ENCODE measurements at places on chromosomes 5 and 9. TPM values are rescaled to one million over a fixed set of nuclear protein-coding genes. Genes with fewer than 3 reads are reported as not detected.
A peak's percentile ranks its signal among the peaks of the same experiment; 100 is the strongest.

The DEPDC1B gene
- 29.1 TPM for total RNA-seq

The FGF10 gene
- 1.5 TPM for total RNA-seq

The GOLGA1 gene
- total RNA-seq = 22.6 TPM

The TSLP gene
- not detected for total RNA-seq

The ELAVL2 gene
- total RNA-seq = 11.6 TPM

The RASEF gene
- 10.0 TPM for total RNA-seq

The CFAP90 gene
- 5.3 TPM for total RNA-seq

DNA sequence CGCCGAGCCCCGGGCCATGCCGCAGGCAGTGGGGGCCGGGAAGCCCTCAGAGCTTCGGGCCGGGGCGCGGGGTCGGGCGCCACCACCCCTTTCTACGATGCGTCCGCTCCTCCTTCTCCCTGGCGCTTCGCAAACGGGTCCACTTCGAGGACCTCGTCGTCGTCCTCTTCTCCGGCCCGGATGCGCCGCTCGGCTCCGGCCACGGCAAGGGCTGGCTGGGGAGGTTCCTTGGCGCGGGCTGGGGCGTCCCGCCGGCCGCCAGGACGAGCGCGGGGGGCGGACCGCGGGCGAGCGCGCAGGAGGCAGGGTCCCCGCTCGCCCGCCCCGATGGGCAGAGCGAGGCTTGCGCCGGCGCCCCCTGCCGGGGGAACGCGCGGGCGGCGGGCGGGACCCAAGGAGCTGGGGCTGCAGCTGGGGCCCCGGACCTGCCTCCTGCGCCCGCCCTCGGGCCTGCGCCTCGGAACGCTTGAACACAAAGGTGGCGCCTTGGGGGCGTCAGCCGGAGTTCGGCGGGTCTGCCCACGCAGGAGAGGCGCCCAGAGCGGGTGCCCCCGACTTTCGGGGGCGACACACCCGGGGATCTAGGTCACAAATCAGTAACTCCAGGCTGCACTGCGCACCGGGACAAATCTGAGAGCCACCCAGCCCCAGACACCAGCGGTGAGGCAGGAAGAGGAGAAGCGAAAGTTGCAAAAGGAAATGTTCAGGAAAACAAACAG, at the start of gene ROR2:
Gene ROR2, minus strand, starts transcription at position 283 of the 719 bp plus-strand sequence.
- H3K4me3 ChIP-seq = peak within 1 kb of the TSS; percentile 88
- peaks cover 45% of the 10 kb centered on the region for H3K27me3 ChIP-seq
- DNase-seq = peak; percentile 93
- peak within 1 kb of the TSS; percentile 75 for H3K27ac ChIP-seq
- peaks cover 40% of the 10 kb centered on the region for H3K4me1 ChIP-seq
- no peaks in the 10 kb centered on the region for H3K36me3 ChIP-seq

GRCh38 chr5:95908799-95909198, 52.9 kb downstream of the ELL2 start:
- peaks cover 17% of the 10 kb centered on the region for H3K4me1 ChIP-seq
- no peak for DNase-seq
- no peaks in the 10 kb centered on the region for H3K27me3 ChIP-seq
- no peak overlapping the region for H3K27ac ChIP-seq
- no peak overlapping the region for H3K4me3 ChIP-seq

- no peak for DNase-seq
- no peak overlapping the region for H3K27ac ChIP-seq
- peaks cover 13% of the 10 kb centered on the region for H3K4me1 ChIP-seq
- no peak overlapping the region for H3K4me3 ChIP-seq
- peaks cover 11% of the 10 kb centered on the region for H3K27me3 ChIP-seq
Measured at GRCh38 chr9:120940573-120940972, 14.0 kb upstream of the TRAF1 start.

- DNase-seq = no peak
- H3K27me3 ChIP-seq = no peaks in the 10 kb centered on the region
- no peaks in the 10 kb centered on the region for H3K4me1 ChIP-seq
- no peak overlapping the region for H3K27ac ChIP-seq
Measured at GRCh38 chr5:90162324-90162723, 247.2 kb downstream of the CETN3 start.

GRCh38 chr5:55853041-55853670, 2.0 kb downstream of the IL31RA start:
- no peaks in the 10 kb centered on the region for H3K36me3 ChIP-seq
- no peak overlapping the region for H3K27ac ChIP-seq
- no peaks in the 10 kb centered on the region for H3K4me1 ChIP-seq
- H3K27me3 ChIP-seq = peaks cover 4% of the 10 kb centered on the region
- no peak overlapping the region for H3K4me3 ChIP-seq

DNA sequence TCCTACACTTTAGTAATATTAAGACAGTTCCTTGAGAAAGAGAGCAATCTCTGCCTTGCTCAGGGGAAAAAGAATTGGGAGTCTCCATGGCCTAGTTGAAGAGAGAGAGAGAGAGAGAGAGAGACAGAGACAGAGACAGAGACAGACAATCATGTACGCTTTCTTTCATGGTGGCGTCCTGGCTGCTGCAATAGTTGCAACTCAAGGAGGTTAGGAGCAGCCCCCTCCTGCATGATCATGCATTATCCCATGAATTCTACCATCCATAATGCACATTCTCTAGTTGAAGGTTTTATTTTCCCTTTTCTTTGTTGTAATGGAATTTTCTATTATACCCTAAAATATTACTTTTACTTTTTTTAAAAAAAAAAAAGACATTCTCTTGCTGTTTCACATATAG, 50.7 kb downstream of the PPP2R2B start:
- H3K27ac ChIP-seq = no peak overlapping the region
- no peaks in the 10 kb centered on the region for H3K36me3 ChIP-seq
- no peak for DNase-seq
- H3K4me3 ChIP-seq = no peak overlapping the region
- peaks cover 5% of the 10 kb centered on the region for H3K4me1 ChIP-seq

DNA sequence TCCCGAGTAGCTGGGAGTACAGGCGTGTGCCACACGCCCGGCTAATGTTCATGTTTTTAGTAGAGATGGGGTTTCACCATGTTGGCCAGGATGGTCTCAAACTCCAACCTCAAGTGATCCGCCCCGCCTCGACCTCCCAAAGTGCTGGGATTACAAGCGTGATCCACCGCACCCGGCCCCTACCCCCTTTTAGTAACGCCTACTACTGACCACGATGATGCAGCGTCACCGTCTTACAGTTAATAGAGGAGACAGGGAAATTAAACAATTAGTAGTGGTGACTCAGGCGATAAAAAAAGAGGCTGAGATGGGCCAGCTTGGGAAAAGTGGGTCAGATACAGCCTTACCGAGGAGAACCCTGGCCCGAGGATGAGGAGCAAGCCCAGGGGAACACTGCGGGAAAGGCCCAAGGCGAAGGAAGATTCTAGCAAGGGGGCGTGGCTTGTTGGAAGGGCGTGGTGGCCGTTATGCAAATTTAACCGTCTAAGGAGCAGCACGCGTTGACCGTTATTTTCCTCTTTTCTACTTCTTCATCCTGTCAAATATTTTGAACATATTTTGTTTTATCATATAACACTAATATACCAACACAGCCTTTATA, 1.6 kb upstream of the SETX start:
- no peak for DNase-seq
- peak overlapping the region; percentile 67 for H3K4me3 ChIP-seq
- peaks cover 18% of the 10 kb centered on the region for H3K4me1 ChIP-seq
- peaks cover 19% of the 10 kb centered on the region for H3K36me3 ChIP-seq

GRCh38 chr5:134432677-134433359, 21.1 kb upstream of the CDKN2AIPNL start:
- H3K4me3 ChIP-seq = no peak overlapping the region
- no peak overlapping the region for H3K27ac ChIP-seq
- no peaks in the 10 kb centered on the region for H3K36me3 ChIP-seq
- DNase-seq = no peak
- no peaks in the 10 kb centered on the region for H3K4me1 ChIP-seq

DNA sequence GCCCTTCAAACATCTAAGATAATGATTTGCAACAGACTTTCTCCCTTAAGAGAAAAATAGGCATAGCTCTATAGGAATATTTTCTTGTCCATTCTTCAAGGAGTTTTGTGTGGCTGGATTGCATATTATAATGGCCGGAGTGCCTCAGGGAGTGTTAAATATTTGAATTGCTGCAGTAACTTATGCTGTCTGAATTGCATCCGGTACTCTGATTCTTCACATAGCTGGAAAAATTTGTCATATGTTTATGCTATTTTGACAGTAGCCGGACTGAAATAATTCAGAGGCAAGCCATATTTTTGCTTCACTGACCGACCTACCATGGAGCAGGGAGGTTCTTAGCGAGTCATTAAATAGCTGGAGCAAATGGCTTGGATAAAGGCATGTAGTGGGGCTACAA, 621.0 kb downstream of the ACTL7B start:
- H3K27me3 ChIP-seq = peaks cover 7% of the 10 kb centered on the region
- H3K36me3 ChIP-seq = no peaks in the 10 kb centered on the region
- no peak for DNase-seq
- no peak overlapping the region for H3K27ac ChIP-seq

- no peaks in the 10 kb centered on the region for H3K36me3 ChIP-seq
- no peak overlapping the region for H3K27ac ChIP-seq
- no peak overlapping the region for H3K4me3 ChIP-seq
- H3K4me1 ChIP-seq = peaks cover 25% of the 10 kb centered on the region
- no peak for DNase-seq
- no peaks in the 10 kb centered on the region for H3K27me3 ChIP-seq
Measured at GRCh38 chr9:72980183-72980582, 27.3 kb upstream of the ALDH1A1 start.

GRCh38 chr5:135034236-135034962, 371 bp upstream of the PITX1 start:
- H3K27me3 ChIP-seq = peaks cover 88% of the 10 kb centered on the region
- H3K4me3 ChIP-seq = peak overlapping the region; percentile 90
- peak overlapping the region; percentile 77 for H3K27ac ChIP-seq

- H3K27me3 ChIP-seq = peaks cover 3% of the 10 kb centered on the region
- peak overlapping the region; percentile 12 for H3K27ac ChIP-seq
- no peaks in the 10 kb centered on the region for H3K36me3 ChIP-seq
- no peak for DNase-seq
- H3K4me1 ChIP-seq = peaks cover 16% of the 10 kb centered on the region
Measured at GRCh38 chr5:151222054-151222789, 1.7 kb downstream of the CCDC69 start.

DNA sequence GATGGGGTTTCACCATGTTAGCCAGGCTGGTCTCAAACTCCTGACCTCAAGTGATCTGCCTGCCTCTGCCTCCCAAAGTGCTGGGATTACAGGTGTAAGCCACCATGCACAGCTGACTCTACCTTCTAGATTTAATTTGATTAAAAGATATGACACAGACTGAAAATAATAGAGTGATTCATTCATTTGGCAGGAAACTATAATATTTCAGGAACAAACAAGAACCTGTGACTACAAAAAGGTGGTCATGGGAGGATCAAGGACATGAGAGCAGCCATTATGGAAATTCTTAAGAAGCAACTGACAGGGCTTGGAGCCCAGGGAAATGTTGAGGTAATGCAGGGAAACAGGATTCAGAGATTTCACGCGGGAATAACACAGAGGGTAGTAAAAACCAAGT, 265.5 kb upstream of the DAP start:
- DNase-seq = no peak
- no peak overlapping the region for H3K4me3 ChIP-seq
- peaks cover 5% of the 10 kb centered on the region for H3K36me3 ChIP-seq
- H3K27me3 ChIP-seq = no peaks in the 10 kb centered on the region

DNA sequence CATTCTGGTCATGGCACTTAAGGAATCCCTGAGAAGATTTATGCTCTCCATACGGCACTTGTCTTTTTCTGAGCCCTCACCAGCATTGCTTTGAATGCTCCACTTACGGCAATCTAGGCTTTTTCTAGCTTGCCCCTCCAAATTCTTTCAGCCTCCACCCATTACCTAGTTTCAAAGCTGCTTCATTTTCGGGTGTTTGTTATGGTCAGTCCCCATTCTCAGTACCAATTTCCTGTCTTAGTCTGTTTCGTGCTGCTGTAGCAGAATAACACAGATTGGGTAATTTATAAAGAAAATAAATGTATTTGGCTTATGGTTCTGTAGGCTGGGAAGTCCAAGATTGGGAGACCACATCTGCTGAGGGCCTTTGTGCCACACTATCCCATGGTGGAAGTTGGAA, 42.0 kb downstream of the ARHGEF28 start:
- H3K27me3 ChIP-seq = no peaks in the 10 kb centered on the region
- peak overlapping the region; percentile 14 for H3K4me3 ChIP-seq
- H3K27ac ChIP-seq = no peak overlapping the region
- peaks cover 6% of the 10 kb centered on the region for H3K4me1 ChIP-seq

GRCh38 chr5:167065794-167066193, 1225.7 kb upstream of the WWC1 start:
- no peak for DNase-seq
- H3K27ac ChIP-seq = no peak overlapping the region
- H3K4me3 ChIP-seq = no peak overlapping the region
- H3K36me3 ChIP-seq = no peaks in the 10 kb centered on the region
- H3K4me1 ChIP-seq = peaks cover 16% of the 10 kb centered on the region
- H3K27me3 ChIP-seq = peaks cover 19% of the 10 kb centered on the region

DNA sequence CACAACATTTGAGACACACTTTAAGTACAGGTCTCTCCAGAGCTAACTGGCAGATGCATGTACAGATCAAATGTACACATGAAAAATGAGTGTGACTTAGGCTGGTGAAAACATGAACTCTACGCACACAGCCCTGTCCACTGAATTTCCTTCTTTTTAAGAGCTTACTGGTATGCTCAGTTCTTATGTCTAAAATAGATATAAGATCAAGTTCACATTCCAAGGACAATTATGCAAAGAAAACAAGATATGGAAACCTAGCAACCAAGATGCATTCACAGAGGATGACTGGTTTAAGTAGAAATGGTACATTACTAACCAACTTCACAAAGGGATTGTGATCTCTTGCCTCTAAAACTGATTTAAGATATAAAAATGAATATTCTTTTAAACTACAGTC, 56.7 kb downstream of the TLE1 start:
- H3K4me3 ChIP-seq = no peak overlapping the region
- no peaks in the 10 kb centered on the region for H3K27me3 ChIP-seq
- H3K4me1 ChIP-seq = peaks cover 33% of the 10 kb centered on the region
- no peak for DNase-seq
- H3K36me3 ChIP-seq = peaks cover 31% of the 10 kb centered on the region

DNA sequence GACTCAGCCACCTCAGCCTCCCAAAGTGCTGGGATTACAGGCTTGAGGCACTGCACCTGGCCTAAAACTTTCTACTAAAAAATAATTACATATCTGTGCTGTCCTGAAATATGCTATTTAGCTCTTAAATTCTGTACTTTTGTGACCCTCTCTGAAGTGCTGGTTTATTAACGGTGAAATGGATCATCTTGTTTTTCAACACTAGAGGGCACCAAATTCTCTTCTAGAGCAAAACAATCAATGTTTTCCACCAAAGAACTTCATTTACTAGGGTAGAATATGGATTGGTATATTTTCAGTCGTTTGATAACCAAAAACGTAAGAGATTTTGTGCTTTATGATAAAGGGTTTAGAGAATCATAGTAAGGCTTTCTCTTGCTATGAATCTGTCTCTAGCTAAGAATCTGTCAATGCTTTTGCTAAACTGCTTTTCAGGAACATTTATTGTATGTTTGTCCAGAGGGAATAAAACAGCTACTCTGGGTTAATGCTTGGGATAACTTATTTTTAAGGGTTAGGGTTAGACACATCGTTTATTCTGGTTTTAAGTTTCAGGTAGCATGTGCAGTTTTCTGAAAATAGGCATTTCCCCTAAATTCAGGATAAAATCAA, 63.6 kb downstream of the RNF180 start:
- no peak for DNase-seq
- no peaks in the 10 kb centered on the region for H3K27me3 ChIP-seq
- H3K4me1 ChIP-seq = no peaks in the 10 kb centered on the region
- H3K4me3 ChIP-seq = no peak overlapping the region
- no peak overlapping the region for H3K27ac ChIP-seq
- H3K36me3 ChIP-seq = peaks cover 2% of the 10 kb centered on the region
